ENCODE measurements at places on chromosomes 12 and 14.

DNA sequence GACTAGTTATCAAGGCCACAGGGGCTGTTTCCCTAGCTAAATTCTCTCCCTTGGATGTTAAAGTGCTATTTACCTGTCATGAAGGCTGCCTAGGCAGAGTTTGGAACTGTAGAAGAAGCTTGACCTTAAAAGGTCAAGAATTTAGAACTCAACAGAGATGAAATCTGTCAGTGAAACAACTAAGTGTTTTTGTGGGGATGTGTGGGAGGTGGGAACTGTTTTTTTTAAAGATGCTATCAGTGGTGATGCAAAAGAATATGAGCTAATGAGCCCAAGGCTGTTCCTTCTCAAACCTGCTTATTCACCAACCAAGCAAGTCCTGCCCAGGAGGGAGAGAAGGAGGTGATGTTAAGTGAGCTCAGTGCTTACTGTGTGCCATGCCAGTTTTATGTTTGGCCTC, 40.8 kb upstream of the POC1B start:
- no peak for DNase-seq

DNA sequence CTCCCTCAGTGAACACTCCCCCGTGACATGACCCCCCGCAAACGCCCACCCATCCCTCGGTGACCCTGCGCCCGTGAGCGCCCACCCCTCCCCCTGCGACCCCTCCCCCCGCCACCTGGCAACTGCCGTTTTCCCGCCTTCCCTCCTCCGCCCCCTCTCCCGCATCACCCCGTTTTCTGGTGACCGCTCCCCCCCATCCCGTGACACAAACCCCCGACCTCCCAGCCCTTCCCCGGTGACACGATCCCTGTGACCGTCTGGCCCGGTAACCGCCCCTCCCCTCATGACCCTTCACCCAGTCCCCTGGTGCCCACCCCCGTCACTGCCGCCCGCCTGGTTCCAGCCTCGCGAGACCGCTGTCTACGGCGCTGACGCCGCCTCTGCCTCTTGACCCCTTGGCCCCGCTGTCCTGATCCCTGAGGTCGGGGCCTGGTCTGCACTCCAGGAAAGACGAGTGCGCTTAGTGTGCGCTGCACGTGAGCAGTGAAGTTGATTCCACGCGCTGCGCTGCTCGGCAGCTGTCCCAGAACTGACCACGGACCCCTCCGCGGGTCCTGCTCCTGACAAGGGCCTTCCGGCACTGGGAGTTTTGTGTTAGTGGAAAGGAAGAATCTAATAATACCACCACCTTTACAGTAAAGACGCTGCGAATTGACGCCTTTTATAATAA, 59.4 kb downstream of the DDX51 start:
- peak; percentile 71 for DNase-seq

GRCh38 chr12:132263451-132264049, 65.8 kb downstream of the GALNT9 start:
- no peak for DNase-seq

- DNase-seq, result no peak
Observed at GRCh38 chr14:71481021-71481654, 451.1 kb upstream of the RGS6 start.

- no peak for DNase-seq
Observed at GRCh38 chr14:81550001-81550637, 16.5 kb upstream of the SEL1L start.

DNA sequence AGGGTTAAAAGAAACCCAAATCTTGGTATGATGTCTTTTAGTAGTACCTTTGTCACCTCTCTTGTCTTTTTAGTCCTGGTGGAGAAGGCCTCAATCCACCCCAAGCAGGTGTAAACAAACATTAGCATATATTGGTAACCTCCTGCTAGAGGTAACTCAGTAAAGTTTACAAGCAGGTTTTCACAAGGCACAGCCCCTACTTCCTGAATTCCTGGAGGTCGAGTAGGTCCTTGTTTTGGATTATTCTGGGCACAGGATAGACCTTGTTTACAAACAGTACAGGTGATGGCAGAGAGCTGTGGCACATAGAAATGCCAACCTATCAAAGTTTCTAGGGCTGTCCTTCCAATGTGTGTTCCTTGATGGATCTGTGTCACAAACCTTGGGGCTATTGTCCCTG, 99.1 kb downstream of the ALG10 start:
- no peak for DNase-seq

DNA sequence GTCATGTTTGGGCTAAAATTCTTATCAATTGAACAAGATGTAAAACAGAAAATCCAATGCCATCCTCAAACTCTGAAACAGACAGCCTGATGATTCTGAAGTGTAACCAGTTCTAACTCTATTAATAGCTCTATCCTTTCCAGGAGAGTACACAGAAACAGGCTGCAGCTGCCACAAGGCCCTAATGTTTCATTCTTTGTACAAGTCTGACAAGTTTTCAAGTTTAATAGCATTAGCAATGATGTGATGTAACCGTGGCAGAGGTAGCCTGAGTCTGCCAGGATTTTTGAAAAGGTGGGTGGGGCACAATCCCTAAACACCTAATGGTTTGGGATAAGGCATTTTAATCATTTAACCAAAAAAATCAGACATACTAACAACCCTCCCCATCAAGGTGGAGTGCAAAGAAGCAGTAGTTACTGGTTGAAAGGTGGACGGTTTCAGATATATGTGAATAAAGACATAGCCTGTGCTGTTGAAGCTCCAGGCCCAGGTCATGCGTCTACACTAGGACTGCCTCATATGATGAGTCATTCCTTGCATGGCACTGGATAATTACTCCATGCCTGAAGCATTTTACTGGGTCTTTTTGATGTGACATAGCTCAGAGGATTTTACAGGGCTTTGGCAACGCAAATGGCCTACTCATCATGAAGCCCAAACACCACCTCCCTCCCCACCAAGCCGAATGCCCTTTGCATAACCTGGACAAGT, 145.1 kb upstream of the GRIP1 start:
- no peak for DNase-seq

GRCh38 chr12:108019862-108020261, 109.2 kb upstream of the WSCD2 start:
- no peak for DNase-seq

DNA sequence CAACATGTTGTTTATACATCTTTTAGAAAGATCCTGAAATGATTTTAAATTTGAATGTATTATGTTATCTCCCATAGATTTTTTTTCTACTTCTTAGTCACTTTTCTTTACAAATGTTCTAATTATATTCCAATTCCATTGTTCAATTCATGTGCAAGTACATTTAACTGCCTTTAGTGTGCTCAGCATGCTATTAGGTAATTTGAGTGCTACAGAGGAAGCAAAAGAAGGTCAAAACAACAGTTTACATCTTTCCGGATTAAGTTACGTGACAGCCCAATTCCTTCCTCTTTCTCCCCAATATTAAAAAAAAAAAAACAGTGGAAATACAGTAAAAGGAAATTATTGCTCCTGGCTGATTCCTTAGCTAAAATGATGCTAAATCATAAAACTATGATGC, 98.3 kb downstream of the RTN1 start:
- no peak for DNase-seq

DNA sequence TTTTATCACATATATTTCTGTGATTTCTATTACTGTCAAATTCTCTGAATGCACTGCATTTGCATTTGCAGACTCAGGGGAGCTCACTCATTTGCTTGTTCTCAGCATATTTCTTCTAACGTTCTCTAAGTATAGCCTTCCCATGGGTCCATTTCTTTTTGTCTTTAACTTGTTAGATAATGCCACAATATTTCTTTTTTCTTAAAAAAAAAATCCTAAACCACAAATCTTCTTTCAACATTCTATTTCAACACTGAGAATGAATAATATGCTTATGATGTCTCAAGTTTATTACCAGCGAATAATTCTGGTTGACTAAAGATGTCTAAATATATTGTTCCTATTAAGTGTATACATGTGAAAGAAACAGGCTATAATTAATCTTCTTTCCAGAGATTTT, 200.2 kb downstream of the ANO6 start:
- no peak for DNase-seq

- peak; percentile 60 for DNase-seq
Observed at GRCh38 chr12:56267443-56268071, 815 bp downstream of the COQ10A start.
